Right renal cortex interstitium (tissue), 3 donors: ENCODE measurements at places on chromosomes 4 and X. TPM values are rescaled to one million over a fixed set of nuclear protein-coding genes. Genes with fewer than 3 reads are reported as not detected.

The CXCL8 gene
- 0.35 TPM for polyA plus RNA-seq

The UGT8 gene
- 67.8 TPM for polyA plus RNA-seq

The FATE1 gene
- 0.40 TPM for polyA plus RNA-seq

The SLC9B1 gene
- polyA plus RNA-seq = 4.8 TPM

DNA sequence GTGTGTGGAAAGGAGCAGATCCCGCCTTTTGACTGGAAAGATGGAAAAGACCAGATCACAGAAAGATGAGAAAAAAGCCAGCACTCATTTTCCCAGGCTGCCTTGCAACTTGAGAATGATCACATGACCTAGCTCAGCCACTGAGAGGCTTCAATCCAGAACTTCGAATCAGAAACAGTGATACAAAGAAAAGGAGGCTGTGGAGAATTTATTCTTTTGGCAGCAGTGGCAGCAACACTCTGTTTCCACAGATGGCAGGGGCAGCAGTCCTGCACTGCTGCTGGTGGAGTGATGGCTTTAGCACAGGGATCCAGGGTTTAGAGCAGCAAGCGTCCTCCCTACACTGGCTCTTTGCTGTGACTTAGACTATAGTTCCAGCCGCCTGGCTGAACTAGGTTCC, 77.8 kb upstream of the SH3RF1 start:
- DNase-seq = no peak

- DNase-seq = no peak
Measured at GRCh38 chr4:82358847-82359246, 14.9 kb downstream of the HNRNPD start.

GRCh38 chr4:125266901-125267604, 47.7 kb upstream of the FAT4 start:
- no peak for DNase-seq

- no peak for DNase-seq
Measured at GRCh38 chr4:4619821-4620220, 78.0 kb upstream of the STX18 start.

GRCh38 chr4:15413010-15413622, 14.7 kb upstream of the C1QTNF7 start:
- no peak for DNase-seq

- no peak for DNase-seq
Measured at GRCh38 chrX:121109986-121110385, 62.6 kb downstream of the GLUD2 start.

GRCh38 chr4:184731056-184731455, 2.8 kb downstream of the CENPU start:
- no peak for DNase-seq

- no peak for DNase-seq
Measured at GRCh38 chrX:152991123-152991522, 2.8 kb downstream of the PNMA5 start.

DNA sequence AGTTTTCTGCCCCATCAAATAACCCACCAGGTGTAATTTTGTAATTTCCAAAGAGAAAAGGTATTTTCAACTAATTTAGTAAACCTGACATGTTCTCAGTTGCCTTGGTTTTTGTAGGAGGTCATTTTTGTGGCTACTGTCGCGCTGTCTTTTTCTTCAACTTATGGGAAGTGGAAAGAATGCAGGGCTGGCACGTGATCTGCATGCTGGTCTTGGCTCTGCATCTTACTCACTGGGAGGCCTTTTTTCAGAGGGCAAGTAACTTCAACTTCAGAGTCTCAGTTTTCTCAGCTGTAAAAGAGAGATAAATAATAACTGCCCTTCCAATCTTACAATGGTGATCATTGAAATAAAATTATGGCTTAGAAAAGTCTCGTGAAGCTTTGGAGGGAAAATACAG, 109.9 kb upstream of the SMIM10 start:
- no peak for DNase-seq

DNA sequence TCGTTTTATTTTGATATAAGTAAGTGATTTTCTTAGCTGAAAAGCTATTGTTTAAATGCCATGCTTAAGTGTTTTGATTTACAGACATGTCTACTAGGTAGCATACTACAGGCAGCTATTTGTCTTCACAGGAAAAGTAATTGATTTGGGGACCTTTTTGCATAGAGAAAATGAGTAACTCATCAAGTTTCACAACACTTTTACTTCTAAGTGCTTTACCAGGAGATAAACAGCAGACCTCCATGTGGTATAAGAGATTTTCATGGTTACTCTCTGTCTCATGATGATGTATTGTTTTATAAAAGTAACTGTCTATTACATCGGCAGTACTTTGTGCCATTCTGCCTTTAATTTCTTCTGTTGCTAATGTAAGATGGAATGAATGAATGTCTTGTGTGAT, 28.7 kb downstream of the RBPJ start:
- no peak for DNase-seq

GRCh38 chr4:184163813-184164212, 53.9 kb downstream of the ENPP6 start:
- DNase-seq = no peak

- DNase-seq = no peak
Measured at GRCh38 chr4:145709843-145710242, 29.9 kb downstream of the C4orf51 start.

DNA sequence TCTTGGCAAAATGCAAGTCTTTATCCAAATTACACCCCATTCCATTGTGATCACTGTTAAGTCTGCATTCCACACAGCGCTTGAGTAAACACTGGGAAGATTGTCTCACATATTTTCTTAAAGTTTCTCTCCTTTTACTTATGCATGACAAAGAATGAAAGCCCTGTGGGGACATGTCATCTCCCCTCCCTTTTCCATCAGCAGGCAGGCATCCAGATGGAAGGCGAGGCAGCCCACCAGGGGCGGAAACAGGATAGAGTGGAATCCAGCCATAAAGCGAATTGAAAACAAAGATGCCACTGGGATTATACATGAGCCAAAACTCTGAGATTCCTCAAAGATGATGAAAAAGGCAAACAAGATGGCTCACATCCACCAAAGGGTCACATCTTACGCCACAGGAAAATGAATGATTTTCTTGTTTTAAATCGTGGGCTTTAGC, 78.2 kb downstream of the AFAP1 start:
- DNase-seq = no peak

- no peak for DNase-seq
Measured at GRCh38 chr4:37982736-37983135, 22.5 kb downstream of the PTTG2 start.

DNA sequence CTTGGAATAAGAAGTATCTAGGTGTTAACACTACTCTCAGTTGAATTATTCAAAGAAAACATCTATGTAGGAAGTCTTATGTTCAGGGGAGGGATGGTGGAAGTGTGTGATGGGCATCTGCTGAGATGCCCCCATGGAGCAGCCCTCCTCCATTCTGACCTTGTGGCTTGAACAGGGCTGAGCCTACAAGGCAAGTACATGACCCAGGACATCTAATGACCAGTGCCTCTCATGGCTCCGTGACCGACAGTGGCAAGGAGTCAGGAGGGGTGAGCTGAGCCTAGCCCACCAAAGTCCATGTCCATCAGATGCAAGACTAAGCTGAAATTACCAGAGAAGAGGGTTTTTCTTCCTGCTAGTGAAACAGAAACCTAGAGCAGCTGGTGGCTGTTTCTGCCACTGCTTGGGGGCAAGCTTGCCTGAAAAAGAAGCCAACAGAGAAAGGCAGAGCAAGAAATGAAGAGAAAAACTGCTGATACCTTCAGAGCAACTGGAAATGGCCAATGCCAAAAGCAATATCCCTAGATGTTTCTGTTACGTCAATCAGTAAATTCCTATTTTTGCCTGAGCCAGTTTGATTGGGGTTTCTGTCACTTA, 113.5 kb downstream of the TSPAN5 start:
- no peak for DNase-seq

DNA sequence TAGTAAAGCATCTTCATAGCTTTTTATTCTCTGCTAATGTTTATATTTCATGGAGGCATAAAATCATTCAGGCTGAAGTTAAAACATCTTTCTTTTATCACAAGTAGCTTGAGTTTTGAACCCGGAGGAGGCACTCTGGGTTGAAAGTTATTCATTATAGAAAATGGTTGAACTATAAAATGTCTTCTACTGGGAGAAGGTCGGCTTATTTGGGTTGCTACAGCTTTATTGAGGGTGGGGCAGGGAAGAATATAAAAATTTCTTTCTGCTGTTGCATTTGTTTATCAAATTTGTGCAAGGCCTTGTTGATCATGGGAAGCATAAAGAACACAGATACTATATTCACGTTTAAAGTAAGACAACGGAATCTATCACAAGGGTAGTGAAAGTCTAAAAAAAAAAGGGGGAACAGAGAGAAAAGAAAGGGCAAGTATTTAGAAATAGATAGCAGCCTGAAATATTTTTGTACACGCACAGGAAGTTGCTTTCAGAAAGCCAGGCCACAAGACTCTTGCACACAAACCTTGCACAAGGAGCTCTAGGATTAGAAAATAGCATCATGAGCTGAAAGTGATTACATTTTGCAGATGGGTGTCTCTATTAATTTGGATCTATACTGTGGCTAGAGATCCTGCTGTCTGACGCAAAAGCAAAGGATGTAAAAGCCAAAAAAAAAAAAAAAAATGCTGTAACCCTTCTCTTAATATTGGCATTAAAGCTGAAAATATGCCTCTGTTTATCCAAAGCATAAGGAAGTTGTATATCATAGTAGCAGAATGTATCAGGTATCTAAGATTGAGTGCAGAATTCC, 37.2 kb upstream of the FAM9C start:
- DNase-seq = no peak
